Uterus (tissue), 4 donors: ENCODE measurements at places on chromosomes 2 and 18. TPM values are rescaled to one million over a fixed set of nuclear protein-coding genes. Genes with fewer than 3 reads are reported as not detected.

GRCh38 chr2:36380624-36381481 is 25.3 kb downstream of the CRIM1 start:
- no peak for DNase-seq

GRCh38 chr2:152363936-152364335 is 29.0 kb downstream of the FMNL2 start:
- DNase-seq, result no peak

- no peak for DNase-seq
These were observed 42.5 kb upstream of the ACADL start for GRCh38 chr2:210267698-210268097.

GRCh38 chr2:196407675-196408264 is 231.7 kb upstream of the CCDC150 start:
- DNase-seq, result no peak

The SLC23A3 gene
- total RNA-seq, result 1.8 TPM

The SH2D6 gene
- total RNA-seq, result not detected
